Activated T-helper 1 cell treated with anti-CD3 and anti-CD28 coated beads, Interleukin-12 subunit alpha, Interleukin-12 subunit beta, Interleukin-2, Interleukin-4 antibody, amounts not matched to agents 30 ng/mL and 10 ng/mL and 1 ng/mL, durations not matched to agents 14 hours and 24 hours and 36 hours (primary cell): ENCODE measurements at places on chromosomes 13 and 19. TPM values are rescaled to one million over a fixed set of nuclear protein-coding genes. Genes with fewer than 3 reads are reported as not detected.

Gene PTGIR
- 217 and 218 TPM in 2 replicates for total RNA-seq

GRCh38 chr19:2424686-2425621 lies 2.4 kb downstream of the TIMM13 start:
- H3K27ac ChIP-seq = no peak overlapping the region
- H3K36me3 ChIP-seq = peaks cover 13% of the 10 kb centered on the region
- peaks cover 2% of the 10 kb centered on the region for H3K27me3 ChIP-seq

GRCh38 chr13:57739543-57740190 lies 108.1 kb downstream of the PCDH17 start:
- H3K27me3 ChIP-seq = no peaks in the 10 kb centered on the region
- no peaks in the 10 kb centered on the region for H3K4me1 ChIP-seq
- no peak for DNase-seq

GRCh38 chr13:22001336-22001735 lies 330.5 kb downstream of the FGF9 start:
- no peaks in the 10 kb centered on the region for H3K4me1 ChIP-seq
- no peaks in the 10 kb centered on the region for H3K27me3 ChIP-seq
- no peak for DNase-seq
- H3K4me3 ChIP-seq = no peak overlapping the region
- H3K27ac ChIP-seq = no peak overlapping the region
- no peaks in the 10 kb centered on the region for H3K36me3 ChIP-seq

GRCh38 chr19:4369109-4369887 lies 25.9 kb downstream of the MPND start:
- DNase-seq = peak; percentile 83
- H3K4me1 ChIP-seq = peaks cover 42% of the 10 kb centered on the region
- H3K27me3 ChIP-seq = no peaks in the 10 kb centered on the region
- H3K27ac ChIP-seq = peak overlapping the region; percentile 92
- H3K4me3 ChIP-seq = peak overlapping the region; percentile 69
